ENCODE measurements at places on chromosomes 7 and 10.

DNA sequence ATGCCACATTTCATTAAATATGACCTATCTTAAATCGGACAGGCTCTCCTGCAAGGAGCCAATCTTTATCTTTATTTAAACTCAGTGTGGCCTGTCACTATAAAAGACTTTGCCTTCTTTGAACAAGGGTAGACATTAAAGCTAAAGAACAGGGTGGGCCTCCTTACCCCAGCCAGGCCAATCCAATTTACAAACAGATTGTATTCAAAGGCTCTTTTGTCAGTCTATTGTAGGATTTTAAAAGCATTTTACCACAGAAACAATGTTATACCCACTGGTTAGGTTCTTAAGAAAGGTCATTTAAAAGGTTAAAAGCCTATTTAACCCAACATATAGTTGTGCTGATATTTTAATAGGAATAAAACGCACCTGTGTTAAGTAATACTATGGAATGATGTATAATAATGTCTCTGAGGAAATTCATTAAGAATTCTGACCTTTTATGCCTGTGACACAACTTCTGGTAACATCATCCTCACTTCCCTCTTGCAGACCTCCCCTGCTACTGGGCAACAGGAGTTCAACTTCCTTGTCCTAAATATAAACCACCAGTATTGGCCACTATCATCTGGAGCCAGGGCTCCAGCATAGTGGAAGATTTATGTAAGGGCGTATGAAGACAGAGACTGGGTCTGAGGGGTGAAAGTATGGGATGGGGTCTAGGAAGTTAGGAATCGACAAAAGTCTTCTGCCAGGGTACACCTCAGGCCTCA lies 32.5 kb downstream of the MTERF1 start:
- no peak for DNase-seq

GRCh38 chr10:52119507-52119906 lies 194.6 kb upstream of the DKK1 start:
- no peak for DNase-seq

DNA sequence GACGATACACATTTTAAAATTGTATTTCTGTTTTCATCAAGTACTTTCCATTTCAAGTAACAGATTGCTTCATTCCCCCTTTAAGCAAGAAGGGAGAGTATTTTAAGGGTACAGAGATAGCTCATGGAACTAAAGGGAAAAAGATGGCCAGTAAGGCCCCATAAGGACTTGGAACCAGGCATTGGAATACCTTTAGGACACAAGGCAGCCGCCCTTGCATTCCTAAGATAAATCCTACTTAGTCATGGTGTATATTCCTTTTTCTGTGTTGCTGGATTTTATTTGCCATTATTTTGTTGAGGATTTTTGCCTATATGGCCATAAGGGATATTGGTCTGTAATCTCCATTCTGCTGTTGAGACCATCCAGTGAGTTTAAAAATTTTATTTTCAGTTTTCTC lies 49.2 kb downstream of the BTRC start:
- DNase-seq, result no peak

- DNase-seq, result no peak
These were observed 818 bp upstream of the SUPV3L1 start for GRCh38 chr10:69179089-69179742.

- no peak for DNase-seq
These were observed 1.8 kb downstream of the SNCG start for GRCh38 chr10:86960003-86960862.

DNA sequence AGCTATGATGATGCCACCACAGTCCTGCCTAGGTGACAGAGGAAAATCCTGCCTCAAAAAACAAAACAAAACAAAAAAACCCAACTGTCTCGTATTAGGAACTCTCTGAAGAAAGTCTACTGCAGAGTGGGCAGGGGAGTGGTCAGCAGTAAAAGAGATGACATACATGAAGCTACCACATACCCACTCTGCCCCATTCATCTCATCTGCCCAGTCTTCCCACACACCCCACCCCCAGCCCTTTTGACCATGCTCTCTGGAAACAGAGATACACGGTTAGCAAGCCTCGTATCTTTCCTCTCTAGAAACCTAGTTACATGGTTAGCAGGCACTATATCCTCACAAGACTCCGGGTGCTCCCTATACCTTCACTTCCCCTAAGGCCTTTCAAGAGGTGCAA lies 8.3 kb downstream of the SLC37A3 start:
- DNase-seq, result no peak

DNA sequence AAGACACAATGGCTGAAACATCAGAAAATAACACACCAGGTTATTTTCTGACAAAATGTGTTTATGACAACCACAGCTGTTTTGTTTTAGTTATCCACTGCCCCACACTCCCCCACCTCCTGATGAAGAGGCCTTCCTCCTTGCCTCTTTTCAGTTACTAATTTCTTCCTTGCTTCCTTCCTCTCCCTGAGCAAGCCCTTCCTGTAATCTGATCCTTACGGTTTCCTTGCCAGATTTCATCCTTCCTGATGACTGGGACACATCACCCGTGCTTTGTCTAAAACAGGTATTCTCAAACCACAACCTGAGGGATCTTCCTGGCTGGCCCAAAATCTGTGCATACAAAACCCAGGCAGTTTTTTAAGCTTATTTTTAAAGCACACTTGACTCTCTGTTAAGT lies 39.4 kb downstream of the CHST15 start:
- DNase-seq, result no peak

DNA sequence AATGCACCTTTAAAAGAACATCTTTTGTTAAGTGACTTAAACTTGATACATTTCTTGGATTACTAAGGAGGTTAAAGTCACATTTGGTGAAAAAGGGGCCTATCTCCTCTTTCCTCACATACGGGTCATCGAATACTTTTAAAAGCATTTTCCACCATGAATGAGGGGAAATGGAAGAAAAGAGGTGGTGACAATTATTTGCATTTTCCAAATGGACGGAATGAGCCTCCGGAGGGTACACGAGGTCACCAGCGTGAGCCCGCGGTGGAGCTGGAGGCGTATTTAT lies 1.0 kb upstream of the BMPR1A start:
- DNase-seq, result no peak

DNA sequence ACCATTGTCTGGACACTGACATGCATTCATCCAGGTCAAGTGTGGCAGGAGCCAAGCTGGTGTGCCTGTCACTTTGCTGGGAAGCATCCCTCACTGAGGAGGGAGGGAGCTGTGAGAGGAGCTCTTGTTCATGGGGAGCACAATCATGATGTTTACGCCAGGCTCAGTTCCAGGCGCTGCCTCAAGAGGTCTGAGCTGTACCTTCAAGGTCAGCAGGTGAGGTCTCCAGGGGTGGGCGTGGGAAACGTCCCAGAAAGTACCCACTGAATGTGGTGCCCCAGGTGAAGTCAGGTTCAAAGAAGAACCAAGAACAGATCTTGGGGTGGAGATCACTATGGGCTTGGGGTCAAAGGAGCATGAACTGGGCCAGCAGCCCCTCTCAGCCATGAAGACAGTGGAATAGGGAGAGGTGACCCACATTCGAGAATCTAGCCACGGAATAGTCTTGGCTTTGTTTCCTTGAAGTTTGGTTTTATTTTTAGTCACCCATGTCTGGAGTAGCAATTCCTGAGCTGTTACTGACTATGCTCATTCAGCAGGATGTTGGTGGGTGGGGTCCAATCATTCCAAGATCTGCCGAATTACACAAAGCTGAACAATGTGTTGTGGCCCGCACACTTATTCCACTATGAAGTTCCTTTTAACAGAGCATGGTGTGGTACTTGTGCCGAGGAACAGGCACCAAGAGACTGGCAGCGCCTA lies 29.3 kb downstream of the NPS start:
- DNase-seq, result no peak

Measured in RCC 7860 (cell line).